ENCODE measurements at places on chromosomes 5 and 9.

DNA sequence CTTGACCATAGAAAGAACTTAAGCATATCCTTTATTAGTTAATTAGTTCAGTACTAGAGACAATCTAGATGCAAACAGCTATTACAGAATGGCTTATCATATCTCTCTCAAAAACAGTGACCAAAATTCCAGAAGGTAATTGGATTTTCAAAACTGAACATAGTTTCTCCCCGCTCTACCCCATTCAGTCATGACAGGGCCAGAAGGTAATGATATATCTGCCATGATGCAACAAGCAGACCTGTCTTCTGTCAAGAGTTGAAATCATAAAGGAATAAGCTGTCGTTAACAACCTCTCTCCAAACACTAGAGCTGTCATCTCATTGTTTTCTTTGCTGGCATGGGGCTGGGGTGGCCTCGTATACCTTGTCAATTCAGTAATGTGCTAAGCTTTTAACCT, 200.5 kb upstream of the POU5F2 start:
- DNase-seq = no peak

- DNase-seq = no peak
Observed at GRCh38 chr5:150061538-150061995, 24.8 kb downstream of the CSF1R start.

DNA sequence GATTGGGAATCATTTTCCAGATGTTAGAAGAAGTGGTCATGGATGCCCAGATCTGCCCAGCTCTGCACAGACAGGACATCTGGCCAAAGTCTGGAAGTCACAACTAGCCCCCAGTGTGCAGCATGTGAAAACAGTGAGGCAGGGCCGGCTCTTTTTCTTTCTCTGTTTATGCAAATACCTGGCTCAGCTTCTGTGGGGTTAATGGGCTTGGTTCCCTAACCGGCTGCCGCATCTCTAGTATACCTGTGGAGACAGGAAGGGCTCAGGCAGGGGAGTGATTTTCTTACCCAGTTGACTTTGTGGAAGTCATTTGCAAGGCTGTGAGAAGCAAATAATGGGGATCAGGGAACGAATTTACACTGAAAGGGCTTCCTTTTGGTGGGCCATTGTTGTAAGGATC, 254.8 kb upstream of the PANK3 start:
- no peak for DNase-seq

GRCh38 chr5:66232706-66233445, 88.8 kb downstream of the SREK1 start:
- DNase-seq = no peak

DNA sequence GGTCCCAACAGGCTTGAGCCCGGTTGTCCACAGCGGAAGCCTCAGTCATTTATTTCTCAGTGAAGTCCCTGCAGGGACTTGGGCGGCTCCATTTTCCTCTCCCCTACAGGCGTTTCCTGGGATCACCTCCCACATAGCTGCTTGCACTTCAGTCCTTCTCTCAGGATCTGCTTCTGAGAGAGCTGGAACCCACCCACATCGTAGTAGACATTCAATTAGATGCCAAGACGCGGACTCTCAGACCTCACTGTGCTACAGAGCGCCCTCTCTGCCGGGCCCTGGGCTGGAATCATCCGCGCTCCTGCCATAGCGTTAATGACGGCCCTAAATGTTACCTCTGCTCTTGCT, 54.0 kb upstream of the ROR2 start:
- no peak for DNase-seq

DNA sequence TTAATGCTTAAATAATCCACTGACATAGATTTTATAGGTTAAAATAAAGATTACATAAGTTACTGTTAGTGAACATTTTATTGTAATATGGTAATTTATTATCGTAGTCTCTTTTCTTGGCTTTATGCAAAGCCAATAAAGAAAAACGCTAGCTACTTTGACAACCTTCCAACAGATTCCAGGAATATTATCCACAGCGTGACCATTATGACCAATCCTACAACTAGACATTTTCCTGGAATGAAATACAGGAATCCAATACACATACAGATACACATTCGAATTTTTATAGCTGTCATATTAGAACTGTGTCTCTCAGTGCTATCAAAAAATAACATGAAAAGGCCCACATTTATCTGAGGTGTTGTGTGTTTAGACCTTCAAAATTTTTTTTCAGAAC, 13.1 kb downstream of the RPS23 start:
- DNase-seq = no peak

DNA sequence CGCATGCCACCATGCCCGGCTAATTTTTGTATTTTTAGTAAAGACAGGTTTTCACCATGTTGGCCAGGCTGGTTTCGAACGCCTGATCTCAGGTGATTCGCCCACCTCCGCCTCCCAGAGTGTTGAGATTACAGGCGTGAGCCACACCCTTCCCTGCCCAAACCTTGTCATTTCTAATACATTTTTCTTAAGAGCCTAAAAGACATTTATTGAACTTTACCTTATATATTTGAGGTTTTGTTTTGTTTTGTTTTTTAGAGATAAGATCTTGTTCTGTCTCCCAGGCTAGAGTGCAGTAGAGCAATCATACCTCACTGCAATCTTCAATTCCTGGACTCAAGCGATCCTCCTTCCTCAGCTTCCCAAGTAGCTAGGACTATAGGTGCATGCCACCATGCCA, 39.8 kb upstream of the FANCC start:
- DNase-seq = no peak

GRCh38 chr9:2700909-2701550, 16.3 kb upstream of the KCNV2 start:
- DNase-seq = no peak

DNA sequence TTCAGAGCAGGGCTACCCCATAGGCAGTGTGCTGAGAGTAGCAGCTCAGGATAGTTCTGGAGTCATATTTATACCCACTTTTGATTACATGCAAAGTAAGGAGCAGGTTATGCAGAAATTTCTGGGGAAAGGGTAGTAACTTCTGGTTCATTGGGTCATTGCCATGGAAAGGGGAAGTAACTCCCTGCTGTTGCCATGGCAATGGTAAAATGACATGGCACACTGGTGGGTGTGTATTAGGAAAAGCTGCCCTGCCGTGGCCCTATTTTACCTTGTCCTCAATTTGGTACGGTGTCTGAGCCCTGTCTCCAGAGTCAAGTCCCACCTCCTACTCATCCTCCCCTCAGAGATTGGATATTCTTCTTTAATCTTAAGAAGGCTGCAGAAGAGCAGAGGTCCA, 526.7 kb upstream of the TYRP1 start:
- no peak for DNase-seq

DNA sequence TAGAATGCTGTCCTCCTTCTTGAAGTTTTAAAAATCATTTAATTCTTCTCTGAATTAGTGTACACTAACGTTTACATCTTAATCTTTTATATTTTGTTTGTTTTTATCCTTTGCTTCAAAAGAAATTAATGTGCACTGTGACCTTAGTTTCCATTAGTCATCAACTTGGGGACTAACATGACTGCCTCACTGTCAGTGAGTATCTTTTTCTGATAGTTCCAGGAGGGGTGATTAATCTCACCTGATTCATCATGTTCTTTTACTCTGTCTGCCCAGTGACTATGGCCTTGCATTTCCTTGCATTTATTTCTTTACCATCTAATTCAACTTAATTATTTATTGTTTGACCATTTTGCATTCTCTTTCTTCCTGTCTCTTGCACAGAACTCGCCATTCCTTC, 33.4 kb upstream of the NR3C1 start:
- DNase-seq = no peak

GRCh38 chr9:1676771-1677170, 338.4 kb upstream of the SMARCA2 start:
- no peak for DNase-seq

DNA sequence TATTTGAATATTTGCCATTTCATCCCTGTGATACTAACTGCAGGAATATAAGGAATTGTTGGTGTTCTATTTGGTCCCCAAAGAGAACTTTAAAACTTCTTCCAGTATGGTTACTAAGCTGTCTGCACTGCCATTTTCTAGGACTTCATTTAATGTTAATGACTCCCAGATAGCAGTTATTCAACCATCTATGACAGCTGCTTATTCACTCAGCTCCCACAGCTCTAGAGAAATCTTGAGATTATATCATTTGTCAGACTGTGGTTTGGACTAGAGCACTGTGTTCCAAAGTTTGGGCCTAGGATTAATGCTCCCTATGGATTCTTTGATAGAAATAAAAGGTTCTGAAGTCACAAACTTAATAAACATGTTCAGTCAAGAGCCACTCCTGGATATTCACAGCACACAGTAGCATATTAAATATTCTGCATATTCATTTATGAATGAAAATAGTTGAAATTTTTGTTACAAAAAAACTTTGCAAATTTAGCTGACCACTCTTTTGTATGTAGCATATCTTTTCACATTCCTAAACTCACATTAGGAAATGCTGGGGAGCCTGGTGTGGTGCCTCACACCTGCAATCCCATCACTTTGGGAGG, 173.7 kb downstream of the NFIB start:
- no peak for DNase-seq
